ENCODE measurements at places on chromosomes 7 and 10.
A peak's percentile ranks its signal among the peaks of the same experiment; 100 is the strongest.

DNA sequence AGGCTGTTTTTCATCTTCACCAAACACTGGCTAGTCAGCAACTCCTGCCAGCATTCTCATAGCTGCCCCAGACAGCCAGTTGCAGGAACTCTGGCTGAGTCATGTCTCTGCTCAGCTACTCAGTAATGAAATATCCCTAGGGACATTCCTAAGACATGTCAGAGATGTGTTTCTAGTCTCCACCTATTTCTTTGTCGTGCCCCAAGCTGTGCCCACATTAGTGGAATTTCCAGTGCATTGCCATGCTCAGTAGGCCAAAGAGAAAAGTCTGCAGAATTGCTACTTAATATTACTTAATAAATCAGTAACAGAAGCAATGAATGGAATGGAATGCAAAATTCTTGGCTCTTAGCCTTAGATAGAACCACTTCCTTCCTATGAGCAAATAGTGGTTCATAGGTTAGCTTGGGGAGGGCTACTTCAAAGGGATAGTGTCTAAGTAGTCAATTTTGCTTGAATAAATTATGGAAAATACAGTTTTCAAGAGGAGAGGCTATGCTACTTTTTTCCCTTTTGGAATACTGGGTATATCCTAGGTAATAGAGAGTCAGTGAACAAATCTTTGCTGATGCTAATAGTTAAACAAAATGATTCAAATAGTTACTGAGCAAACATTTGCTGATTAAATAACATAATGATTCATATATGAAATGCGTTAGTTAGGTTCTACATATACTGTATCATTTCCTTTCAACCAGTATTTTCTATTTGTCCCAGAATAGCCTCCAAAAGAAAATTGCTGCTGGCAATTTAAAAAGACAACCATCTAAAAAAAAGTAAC is 23.6 kb upstream of the SEMA3C start:
- no peak for DNase-seq

- no peak for DNase-seq
Observed at GRCh38 chr7:82241356-82241755, 202.2 kb downstream of the CACNA2D1 start.

DNA sequence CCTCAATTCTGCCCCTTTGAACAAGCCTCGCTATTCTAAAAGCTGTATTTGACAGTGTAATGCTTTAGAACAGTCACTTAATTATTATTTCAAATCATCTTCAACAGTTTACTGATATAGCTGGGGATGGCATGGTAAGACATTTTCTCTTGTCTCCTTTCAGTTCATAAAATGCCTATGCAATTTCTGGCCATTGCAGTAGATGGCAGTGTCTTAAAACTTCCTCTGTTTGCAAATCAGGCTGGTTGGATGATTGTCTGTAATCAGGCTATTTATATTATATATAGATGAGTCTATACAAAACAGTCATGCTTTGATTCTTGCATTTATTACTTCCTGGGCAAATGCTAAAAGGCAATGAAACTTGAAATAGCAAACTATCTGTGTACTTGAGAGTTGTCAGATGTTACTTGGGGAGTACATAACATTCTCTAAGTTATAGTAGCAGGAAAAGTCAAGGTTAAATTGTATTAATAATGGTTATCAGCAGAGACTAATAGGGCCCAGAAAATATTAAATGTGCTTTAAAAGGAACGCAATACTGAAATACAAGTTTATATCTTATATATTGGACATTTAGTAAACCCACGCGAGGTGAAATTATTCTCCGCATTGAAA is 55.5 kb upstream of the LHFPL3 start:
- no peak for DNase-seq

DNA sequence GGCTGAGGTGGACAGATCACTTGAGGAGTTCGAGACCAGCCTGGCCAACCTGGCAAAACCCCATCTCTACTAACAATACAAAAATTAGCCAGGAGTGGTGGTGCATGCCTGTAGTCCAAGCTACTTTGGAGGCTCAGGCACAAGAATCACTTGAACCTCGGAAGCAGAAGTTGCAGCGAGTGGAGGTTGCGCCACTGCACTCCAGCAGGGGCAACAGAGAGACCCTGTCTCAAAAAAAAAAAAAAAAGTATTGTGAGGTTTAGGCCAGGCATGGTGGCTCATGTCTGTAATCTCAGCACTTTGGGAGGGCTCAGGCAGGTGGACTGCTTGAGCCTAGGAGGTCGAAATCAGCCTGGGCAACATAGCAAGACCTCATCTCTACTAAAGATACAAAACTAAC is 16.0 kb downstream of the TET1 start:
- no peak for DNase-seq

- DNase-seq = no peak
Observed at GRCh38 chr7:151721694-151722093, 155.2 kb downstream of the PRKAG2 start.

DNA sequence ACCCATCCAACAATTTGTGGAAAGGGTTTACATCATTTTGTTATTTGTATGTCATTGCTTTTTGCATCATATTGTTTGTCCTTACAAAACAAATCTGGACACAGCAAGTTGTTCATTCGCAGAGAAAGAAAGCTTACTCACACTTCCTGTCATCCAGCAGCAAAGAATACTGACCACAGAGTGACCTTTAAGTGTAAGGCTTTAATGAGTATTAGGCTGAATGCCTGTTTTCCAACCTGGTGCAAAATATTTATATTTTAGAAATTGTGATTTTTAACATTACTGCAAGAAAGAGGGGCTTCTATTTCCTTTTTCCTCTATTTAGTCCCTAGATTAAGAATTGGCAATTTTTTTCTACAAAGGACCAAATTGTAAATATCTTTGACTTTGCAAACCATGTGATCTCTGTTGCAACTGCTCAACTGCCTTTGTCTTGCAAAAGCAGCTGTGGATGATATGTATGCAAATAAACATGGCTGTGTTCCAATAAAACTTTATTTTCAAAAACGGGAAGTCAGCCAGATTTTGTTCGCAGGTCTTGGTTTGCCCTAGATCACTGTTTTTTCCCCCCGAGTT is 27.8 kb upstream of the ITGB1 start:
- DNase-seq = no peak

GRCh38 chr10:133355266-133355665 is 2.6 kb downstream of the FUOM start:
- no peak for DNase-seq

- no peak for DNase-seq
Observed at GRCh38 chr10:74900297-74900696, 73.9 kb downstream of the KAT6B start.

DNA sequence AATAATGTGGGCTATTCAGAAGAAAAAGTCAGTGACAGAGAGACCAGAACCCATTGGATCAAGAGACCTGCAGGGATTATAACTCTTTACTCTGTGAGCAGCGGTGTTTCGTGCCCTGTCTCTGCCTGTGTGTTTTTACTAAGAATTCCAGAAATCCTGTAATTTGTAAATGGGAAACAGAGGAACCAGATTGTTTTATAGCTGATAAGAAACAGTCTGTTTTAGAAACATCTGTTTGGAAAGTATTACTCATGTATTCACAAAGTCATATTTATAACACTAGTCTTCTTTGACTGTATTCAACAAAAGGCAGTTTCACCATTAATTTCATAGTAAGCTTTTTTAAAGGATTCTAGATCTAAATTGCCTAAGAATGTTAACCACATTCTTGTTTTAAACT is 30.0 kb upstream of the VDAC2 start:
- no peak for DNase-seq

DNA sequence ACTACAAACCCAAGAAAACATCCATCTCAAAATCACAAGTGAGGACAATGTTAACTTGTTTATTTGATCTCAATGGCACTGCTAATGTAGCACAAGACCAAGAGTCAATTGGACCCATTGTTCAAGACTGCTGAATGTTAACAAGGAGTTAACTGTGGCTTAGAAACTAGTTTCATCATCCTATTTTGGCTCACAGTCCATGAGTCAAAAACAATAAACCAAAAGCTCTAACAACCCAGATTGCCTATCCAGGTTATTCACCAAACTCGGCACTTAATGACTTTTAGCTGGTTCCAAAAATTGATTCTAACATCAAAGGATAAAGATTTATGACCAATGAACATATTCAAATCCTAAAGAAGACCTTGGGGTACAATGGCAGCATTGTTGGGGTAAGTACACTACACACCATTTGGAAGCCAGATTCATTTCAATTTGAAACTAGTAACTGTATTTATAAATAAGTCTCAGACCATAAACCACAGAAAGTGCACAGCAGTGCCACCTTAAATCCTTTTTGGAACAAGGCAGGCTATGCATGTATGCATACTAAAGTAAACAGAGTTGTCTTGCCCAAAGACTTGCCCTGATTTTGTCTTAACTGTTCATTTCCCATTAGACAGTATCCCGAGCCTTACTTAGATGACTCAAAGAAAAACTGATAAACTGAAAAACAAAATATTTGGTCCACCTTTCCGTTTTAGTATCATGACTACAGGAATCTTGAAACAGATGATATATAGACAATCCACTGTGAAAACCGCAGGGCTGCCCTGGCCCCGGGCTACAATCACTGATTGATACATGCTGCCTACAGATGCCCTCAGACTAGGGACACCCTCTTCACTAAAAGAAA is 84.5 kb downstream of the SRPK2 start:
- no peak for DNase-seq

GRCh38 chr10:351770-352334 is 216.6 kb downstream of the ZMYND11 start:
- no peak for DNase-seq

DNA sequence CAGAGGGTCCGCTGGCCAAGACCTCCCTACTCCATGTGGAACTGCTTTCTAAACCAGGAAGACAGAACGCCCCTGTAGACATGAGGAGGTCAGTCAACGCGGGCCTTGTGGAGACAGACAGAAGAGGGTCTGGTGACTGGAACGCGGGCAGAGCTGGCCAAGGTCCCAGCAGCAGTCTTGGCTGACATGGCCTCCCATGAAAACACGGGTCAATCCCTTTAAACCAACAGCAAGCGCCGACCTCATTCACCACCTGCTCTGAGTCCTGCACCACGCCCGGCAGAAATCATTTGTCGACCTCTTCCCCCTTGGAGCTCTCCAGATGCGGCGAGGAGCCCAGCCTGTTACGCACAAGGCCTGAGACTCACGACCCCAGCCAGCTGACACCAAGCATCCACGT is 78.5 kb downstream of the ZRANB1 start:
- no peak for DNase-seq

GRCh38 chr10:78402591-78402990 is 368.9 kb downstream of the RPS24 start:
- no peak for DNase-seq

- peak; percentile 54 for DNase-seq
Observed at GRCh38 chr10:62038609-62039190, 137.2 kb downstream of the ARID5B start.

DNA sequence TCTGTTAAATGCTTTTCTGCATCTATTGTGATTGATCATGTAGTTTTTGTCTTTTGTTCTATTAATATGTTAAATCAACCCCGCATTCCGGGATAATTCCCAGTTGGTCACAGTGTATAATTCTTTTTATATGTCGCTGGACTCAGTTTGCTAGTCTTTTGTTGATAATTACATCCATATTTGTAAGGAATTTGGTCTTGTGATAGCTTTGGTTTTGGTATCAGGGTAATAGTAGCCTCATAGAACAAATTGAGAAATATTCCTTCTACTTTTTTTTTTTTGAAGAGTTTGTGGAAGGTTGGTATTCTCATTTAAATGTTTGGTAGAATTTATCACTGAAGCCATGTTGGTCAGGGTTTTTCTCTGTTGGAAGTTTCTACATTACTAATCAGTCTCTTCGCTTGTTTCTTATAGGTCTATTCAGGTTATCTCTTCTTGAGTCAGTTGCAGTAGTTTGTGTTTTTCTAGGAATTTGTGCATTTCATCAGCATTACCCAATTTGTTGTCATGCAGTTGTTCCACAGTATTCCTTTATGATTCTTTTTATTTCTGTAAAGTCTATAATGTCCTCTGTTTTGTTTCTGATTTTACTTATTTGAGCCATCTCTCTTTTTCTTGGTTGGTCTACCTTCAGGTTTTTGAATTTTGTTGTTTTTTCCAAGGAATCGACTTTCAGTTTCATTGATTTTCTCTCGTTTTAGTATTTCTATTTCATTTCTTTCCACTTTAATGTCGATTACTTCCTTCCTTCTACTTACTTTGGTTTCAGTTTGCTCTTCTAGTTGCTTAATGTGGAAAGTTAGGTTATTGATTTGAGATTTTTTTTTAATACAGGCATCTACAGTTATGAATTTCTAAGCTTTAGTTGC is 64.6 kb upstream of the GJD4 start:
- no peak for DNase-seq

DNA sequence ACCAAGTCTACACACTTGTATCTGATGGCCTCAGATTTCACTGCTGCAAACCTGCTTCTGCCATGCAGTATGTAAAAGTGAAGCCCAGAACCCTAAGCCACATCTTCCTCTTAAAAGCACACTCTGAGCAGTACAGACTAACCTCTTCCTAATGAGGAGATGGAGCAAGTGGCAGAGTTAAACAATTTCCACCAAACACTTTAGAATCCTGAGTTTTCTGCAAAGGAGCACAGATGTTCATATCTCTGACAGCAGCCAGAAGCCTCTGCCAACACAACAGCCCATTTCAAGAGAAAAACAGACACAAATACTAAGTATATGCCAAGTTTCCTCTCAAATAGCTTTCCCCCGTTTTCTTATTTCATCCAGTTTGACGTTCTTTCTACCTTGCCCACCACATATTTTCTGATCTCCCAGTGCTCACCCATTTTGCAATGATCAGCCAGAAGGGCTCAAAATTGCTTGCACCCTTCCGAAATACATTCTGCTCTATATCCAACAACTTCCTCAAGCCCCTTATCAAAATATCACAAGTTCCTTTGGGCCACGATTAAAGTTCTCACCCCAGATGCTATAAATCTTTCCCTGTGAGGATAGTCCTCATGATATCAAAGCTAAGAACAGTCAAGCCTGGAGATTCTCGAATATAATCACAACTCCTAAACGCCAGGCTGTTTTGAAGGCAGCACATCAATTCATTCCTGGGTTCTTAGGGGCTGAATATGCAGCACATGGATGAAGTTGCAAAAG is 27.5 kb downstream of the ELMO1 start:
- DNase-seq = no peak

- no peak for DNase-seq
Observed at GRCh38 chr7:101555269-101555920, 73.7 kb downstream of the MYL10 start.
